NCI-H2029 (cell line): ENCODE measurements at places on chromosomes 11 and 22.

DNA sequence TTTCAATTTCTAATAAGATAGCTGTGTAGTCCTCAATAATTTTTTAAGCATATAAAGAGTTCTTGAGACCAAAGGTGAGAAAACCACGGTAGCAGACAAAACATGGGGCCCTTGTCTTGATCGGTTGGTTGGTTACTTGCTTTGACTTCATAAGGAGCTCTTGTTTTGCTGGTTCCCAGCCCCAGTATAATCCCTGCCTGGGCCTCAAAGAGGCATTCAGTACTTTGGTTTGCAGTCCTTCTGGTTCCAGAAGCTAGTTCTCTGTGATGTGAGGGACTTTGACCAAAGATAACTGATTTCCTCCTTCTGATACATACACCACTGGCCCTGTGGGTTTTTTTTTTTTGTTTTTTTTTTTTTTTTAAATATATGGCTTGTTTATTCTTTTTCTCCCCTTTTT lies 17.1 kb downstream of the MARK2 start:
- no peak for DNase-seq

GRCh38 chr11:70456921-70457532 lies 58.7 kb downstream of the CTTN start:
- no peak for DNase-seq

GRCh38 chr22:22691716-22692701 lies 47.6 kb downstream of the GGTLC2 start:
- DNase-seq, result no peak

- DNase-seq, result no peak
These were observed 98.6 kb downstream of the NXPE2 start for GRCh38 chr11:114776956-114777355.

GRCh38 chr22:32475468-32476010 lies 928 bp downstream of the FBXO7 start:
- no peak for DNase-seq

- no peak for DNase-seq
These were observed 37.7 kb upstream of the BLID start for GRCh38 chr11:122153746-122154145.

DNA sequence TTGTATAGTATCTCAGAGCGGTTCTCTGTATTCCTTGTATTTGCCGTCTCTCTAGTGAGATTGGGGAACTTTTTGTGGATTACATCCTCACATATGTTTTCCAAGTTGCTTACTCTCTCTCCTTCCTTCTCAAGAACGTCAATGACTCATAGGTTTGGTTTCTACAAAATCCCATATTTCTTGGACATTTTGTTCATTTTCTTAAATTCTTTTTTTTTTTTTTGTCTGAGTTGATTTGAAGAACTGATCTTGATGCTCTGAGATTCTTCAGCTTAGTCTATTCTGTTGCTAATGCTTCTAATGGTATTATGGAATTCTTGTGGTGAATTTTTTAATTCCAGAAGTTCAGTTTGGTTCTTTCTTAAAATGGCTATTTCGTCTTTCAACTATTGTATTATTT lies 28.4 kb upstream of the SLN start:
- no peak for DNase-seq

DNA sequence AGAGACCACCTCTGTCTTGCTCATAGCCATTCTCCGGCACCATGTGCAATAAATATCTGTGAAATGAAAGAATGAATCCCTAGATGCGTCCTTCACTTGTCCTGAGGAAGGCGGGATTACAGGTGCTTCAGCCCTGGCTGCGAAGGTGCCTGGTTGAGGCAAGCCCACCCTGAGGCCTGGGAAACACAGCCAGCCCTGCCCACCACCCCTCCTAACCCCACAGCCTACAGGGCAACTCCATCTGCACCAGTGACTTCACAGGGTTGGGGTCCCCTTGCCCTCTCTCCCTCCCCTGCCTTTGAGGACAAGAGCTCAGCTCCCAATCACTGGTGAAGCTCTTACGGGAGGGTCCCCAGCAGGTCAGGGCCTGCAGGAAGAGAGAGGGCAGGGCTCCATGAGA lies 17.5 kb upstream of the SCGB1A1 start:
- no peak for DNase-seq

DNA sequence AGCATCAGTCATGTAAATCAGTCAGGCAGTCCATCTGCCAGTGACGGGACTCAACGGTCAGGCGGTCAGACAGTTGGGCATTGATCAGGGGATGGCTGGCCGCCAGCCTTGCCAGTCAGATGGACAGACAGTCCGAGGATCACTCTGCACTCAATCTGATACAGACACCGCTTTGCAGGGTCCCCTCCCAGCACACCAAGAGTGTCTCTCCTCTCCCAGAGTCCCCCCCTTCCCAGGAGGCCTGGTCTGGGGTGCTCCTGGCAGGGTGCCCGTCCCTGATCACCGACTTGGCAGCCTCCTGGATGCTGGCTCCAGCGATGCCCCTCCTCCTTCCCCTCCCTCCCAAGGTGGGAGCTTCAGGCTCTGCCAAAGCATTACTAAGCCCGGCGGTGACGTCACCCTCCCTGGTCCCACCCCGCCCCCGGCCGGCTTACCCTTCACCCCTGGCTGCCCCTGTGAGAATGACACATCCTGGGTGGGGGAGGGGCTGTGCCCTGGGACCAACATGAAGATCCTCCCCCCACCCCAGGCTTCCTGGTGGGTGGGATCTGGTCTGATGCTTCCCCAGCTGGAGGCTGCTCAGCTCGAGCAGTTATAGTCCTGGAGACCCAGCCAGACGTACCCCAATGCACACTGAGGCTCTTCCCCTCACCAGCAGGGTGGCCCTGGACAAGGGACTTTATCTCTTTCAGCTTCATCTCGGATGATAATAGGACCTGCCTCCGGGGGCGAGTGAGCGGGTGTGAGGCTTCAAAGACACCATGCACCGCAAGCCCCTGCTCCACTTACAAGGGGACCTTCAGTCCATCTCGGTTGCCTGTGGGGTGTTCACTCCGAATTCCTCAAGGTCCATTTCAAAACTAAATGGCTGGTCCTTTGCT lies 69.2 kb downstream of the CD82 start:
- peak; percentile 81 for DNase-seq

- no peak for DNase-seq
These were observed 27.6 kb upstream of the HMOX1 start for GRCh38 chr22:35353318-35353717.

DNA sequence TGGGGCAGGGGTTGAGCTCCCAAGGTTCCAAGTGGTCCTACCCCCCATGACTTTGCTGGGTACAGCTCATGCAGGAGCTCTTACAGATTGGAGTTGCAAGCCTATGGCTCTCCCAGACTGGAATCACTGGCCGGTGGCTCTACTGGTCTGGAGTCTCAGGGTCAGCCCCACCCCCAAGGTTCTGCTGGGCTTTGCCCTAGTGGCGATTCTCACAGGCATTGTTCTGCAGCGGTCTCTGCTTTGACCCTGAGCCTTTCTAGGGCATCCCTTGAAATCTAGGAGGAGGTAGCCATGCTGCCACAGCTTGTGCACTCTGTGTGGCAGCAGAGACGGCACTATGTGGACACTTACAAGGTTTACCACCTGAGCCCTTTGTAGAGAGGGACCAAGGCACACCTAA lies 49.3 kb upstream of the HMGXB4 start:
- DNase-seq, result no peak

GRCh38 chr11:14611939-14612338 lies 31.7 kb upstream of the PDE3B start:
- no peak for DNase-seq

DNA sequence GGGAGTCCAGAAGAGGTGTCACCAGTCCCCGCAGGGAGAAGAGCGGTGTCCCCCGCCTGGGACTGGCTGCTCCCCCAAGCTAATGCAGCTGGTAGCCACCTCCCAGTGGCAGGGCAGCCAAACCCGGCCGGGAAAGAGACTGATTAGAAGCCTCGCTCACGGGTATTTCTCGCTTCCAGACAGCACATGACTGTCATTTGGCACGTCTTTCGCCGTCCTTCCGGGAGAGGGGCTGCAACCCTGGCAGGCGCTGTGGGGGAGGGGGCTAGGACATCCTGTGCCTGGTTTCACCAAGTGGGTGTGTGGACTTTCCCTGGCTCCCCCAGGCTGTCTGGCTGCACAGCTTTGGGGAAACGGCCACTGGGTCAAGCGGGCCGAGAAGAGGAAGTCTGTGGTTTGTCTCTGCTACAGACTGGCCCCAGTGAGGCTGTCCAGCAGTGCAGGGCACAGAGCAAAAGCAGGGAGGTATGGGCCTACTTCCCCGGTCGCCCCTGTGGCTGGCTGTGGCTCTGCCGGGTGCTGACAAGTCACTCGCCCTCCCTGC lies 3.8 kb downstream of the CD81 start:
- no peak for DNase-seq

- DNase-seq, result no peak
These were observed 105.1 kb downstream of the RRAS2 start for GRCh38 chr11:14253840-14254239.

GRCh38 chr22:22802339-22802970 lies 85.2 kb upstream of the IGLL5 start:
- DNase-seq, result no peak

- DNase-seq, result no peak
These were observed 6.2 kb upstream of the FTH1 start for GRCh38 chr11:61973476-61974162.

DNA sequence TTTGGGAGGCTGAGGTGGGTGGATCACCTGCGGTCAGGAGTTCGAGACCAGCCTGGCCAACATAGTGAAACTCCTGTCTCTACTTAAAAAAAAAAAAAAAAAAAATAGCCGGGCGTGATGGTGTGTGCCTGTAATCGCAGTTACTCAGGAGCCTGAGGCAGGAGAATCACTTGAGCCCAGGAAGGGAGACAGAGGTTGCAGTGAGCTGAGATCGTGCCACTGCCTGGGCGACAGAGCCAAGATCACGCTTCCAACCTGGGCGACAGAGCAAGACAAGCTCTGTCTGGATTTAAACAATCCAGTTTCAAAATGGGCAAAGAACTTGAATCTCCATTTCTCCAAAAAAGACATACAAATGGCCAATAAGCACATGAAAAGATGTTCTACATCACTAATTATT lies 12.5 kb downstream of the LMO2 start:
- no peak for DNase-seq

DNA sequence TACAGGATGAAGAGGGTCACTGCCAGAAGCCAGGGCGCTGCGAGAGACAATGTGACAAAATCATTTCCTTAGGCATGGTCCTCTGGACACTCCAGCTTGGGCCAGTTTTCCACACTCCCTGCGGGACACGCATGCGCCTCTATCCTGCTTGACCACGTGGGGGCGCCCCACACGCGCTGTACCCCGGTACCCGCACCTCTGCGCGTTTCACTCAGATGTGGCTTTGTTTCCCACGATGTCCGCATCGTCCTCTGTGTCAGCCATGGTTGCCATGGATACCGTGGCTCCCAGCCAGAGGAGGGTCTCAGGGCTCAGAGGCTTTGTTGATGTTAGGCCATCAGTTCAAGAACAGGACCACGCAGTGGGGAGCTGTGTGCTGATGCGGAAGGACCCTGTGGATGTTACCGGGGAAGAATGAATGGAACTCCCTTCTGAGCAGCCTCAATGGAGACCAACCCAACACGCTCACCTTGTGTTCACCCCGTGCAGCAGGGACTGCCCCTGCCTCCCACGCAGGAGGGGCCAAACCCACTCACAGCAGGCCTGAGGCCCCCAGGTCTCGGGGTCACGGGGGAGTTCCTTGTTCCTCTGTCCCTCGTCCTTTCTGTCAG lies 101.1 kb upstream of the SLC22A12 start:
- DNase-seq, result no peak

- no peak for DNase-seq
These were observed 163.3 kb downstream of the CRYBB2 start for GRCh38 chr22:25382762-25383161.

- DNase-seq, result peak; percentile 9
These were observed 123.3 kb downstream of the APIP start for GRCh38 chr11:34792814-34793258.

DNA sequence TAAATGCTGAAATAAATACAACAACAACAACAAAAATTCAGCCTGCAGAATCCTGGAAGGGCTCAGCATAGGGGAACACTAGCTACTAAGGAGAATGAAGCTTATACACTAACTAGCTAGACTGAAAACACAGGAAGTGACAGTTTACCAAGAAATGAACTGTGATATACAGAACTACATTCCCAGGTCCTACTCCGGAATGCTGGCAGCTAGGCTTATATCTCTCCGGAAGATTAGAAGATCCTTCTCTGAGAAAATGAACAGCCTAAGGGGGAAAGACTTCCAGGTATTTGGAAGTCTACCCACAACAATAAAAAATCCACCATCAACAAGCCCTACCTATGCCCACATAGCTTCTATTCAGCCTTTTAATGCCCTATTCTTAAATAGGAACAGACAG lies 31.0 kb downstream of the CCDC34 start:
- DNase-seq, result no peak

GRCh38 chr11:111347002-111347722 lies 31.9 kb downstream of the POU2AF1 start:
- no peak for DNase-seq
